Left colon (tissue), 2 donors: ENCODE measurements at places on chromosomes 11 and 22. TPM values are rescaled to one million over a fixed set of nuclear protein-coding genes. Genes with fewer than 3 reads are reported as not detected.

SVIP gene
- 21.7 TPM for total RNA-seq

- DNase-seq = peak; percentile 23
Observed at GRCh38 chr22:50015451-50016307, 3.1 kb upstream of the IL17REL start.

GRCh38 chr11:126791991-126792390 lies 208.6 kb downstream of the KIRREL3 start:
- DNase-seq = no peak

DNA sequence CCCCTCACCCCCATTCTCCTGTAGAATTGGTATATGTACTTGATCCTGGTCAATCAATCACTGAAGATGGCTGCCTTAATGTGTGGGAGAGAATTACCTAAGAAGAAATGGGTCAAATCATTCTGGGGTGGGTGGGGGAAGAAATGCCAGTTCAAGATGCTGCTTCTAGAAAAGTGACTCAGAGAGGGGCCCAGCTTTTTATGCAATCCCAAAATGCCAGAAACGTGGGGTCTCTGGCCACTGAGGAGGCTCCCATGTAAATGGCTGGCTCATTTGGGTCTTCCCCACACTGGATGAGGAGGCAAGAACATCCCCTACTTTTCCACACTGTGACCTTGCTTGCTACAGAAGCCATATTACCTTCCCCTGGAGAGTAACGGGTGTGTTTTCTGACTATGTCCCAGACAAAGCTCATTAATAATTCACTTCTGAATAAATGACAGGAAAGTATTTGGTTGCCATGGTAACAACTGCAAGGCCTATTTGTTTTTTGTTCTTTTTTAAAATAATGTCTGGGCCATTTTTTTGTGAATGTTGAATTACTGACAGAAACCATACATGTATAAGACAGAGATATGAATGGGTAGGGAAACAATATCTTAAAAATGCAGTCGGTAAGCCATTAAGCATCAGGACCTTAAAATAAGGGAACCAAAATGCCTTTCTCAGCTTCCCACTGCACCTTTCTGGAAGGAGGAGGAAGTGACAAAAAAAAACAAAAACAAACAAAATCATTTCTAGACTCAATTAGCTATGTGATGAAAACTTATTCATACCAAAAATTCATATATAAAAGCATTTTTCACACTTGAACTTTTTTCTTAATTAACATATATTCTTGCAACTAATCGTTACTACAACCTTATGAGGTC lies 32.0 kb downstream of the SLC1A2 start:
- no peak for DNase-seq

ASRGL1 gene
- 29.9 TPM for total RNA-seq

GRCh38 chr11:92852229-92852628 lies 117.2 kb upstream of the MTNR1B start:
- no peak for DNase-seq

- no peak for DNase-seq
Observed at GRCh38 chr11:16239141-16240105, 116.9 kb downstream of the SOX6 start.

DNA sequence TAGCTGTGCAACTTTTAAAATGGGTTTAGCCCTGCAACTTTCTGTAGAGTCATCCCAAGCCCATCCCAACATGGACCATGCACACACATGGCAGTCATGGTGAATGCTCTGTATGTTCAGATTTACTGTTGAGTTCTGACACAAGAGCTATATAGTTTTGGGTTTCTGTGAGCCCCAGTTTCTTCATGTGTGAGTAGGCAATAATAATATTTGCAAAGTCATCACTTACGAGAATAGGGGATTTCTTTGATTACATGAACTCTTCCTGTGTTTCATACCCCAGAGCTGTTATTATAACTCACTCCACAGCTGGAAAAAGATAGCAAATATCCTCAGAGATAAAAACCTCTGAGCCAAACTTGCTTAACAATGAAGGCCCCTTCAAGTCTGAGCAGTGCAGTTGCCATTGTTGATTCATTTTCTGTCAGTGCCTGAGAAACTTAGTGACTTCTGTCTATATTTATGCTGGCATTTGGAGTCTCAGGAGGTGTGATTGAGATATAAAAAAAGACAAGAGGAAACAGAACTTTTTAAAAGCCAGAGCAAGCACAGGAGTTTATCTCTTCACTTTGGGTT lies 767.9 kb upstream of the API5 start:
- no peak for DNase-seq

DNA sequence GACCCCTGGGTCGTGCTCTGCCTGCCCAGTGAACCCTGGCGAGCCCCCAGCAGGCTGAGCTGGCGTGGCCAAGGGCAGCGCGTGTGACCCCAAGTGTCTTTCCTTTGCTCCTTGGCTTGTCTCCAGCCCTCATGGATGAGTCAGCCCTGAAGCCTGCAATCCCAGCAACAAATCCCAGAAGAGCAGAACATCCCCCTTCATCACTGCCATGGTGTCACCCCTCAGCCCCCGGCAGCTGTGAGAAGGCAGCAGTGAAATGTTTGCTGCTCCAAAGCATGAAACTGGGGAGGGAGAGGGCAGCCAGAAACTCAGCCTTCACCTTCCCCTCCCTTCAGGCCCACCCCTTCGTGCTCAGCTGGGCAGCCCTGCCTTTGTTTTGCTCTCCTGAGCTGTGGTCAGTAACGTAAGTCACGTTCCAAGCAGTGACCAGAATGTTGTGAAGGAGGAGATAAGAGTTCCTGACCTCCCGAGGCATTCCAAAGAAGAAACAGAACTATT lies 29.8 kb downstream of the ADAMTS15 start:
- DNase-seq = peak; percentile 49

- DNase-seq = no peak
Observed at GRCh38 chr11:12235553-12235946, 125.2 kb downstream of the MICAL2 start.

GRCh38 chr11:124869331-124869730 lies 4.1 kb downstream of the ROBO3 start:
- DNase-seq = no peak

DNA sequence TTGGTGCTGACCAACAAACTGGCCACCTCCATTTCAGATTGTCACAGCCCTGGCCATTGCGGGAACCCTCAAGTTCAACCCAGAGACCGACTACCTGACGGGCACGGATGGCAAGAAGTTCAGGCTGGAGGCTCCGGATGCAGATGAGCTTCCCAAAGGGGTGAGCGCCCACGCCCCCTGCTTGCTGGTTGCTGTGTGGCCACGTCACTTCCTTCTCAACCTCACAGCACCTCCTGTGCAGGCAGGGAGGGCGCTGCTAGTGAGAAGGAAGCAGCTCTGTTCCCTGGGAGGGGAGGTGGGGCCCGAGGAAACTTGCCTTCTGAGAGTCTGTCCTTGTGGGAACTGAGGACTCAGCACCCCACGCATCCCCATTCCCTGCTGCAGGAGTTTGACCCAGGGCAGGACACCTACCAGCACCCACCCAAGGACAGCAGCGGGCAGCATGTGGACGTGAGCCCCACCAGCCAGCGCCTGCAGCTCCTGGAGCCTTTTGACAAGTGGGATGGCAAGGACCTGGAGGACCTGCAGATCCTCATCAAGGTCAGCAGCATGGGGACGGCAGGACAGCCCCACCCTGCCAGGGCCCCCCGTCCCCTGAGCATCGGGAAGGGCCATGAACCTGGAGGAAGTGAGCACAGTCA lies 19.3 kb downstream of the POLR3H start:
- peak; percentile 46 for DNase-seq

DNA sequence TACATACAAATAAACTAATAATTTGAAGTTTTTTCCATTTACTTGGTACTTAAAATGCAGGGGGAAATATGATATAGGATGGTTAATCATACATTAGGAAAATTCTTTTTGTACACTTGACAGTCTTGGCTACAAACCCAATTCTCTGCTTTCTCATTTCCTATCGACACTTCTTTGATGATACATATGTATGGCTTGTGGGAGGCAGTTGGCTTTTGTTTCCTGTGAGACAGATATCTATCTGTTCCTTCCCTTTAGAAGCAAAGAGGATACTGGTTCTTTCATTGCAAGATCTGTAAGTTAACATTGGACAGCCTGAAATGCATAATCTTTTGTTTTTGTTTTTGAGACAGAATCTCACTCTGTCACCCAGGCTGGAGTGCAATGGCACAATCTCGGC lies 47.9 kb upstream of the ADORA2A start:
- no peak for DNase-seq

GRCh38 chr22:24871611-24872205 lies 65.7 kb downstream of the SGSM1 start:
- no peak for DNase-seq

GRCh38 chr11:36411202-36411640 lies 98.9 kb downstream of the TRAF6 start:
- no peak for DNase-seq

DNA sequence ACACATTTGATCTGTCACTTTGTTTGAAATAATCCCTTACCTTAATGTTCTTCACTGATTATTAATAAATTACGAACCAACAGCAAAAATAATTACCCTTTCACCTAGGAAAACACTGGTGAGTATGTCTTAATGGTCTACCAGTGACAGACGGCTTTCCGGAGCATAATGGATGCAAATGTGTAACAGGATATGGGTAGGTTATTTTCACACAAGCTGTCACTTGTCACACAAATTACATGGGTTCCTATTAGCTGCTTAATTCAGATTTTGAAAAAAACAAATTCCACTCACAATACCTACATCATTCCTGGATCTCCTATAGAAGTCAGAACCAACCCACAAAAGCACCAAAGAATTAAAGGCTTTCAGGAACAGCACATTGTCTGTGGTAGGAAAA lies 127.9 kb downstream of the WT1 start:
- no peak for DNase-seq

PVALB gene
- total RNA-seq = not detected

- no peak for DNase-seq
Observed at GRCh38 chr11:134763030-134763388, 351.0 kb upstream of the B3GAT1 start.

DNA sequence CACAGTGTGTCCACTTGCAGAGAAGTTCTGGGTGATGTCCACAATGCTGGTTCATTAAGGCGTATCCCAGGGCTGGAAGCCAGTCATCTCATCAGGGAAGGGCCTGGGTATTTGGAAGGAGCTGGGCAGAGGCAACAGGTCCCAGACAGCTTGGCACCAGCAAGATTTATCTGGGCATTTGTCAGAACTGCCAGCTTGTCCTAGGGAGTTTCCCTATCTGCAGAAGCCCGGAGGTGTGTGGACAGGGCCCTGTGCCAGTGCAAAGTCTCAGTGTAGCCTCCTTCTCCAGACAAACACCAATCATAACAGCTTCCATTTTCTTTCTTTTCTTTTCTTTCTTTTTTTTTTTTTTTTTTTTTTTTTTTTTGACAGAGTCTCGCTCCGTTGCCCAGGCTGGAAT lies 125.3 kb upstream of the TIMP3 start:
- no peak for DNase-seq

BBOX1 gene
- total RNA-seq = not detected

DNA sequence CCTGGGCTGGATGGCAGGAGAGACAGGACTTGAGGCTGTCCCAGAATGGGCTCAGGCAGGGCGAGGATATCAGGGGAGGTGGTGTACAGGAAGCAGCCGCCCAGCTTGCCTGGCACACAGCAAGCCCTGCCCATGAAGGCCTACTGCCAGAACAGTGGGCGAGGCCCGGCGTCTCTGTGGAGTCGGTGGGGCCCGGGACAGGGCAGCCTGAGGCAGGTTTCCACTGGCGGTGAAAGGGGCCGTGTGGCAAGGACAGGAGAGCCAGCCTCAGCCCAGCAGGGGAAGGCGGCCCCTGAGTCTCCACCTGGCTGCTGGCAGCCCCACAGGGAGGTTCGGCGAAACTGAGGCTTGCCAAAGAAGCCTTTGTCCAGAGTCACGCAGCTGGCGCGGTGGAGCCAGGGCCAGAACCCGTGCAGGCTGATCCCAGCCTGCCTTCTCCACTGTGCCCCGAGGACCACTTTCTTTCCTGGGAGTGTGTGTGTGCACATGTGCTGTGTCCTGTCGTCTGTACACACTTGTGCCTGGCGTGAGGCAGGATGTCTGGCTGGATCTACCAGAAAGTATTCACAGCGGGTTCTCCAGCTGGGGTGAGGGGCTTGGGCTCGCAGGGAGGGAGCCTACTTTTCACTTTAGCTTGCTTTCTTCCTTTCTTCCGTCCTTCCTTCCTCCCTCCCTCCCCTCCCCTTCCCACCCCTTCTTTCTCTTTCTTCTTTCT lies 1.2 kb downstream of the TSPO start:
- DNase-seq = peak; percentile 88

DNA sequence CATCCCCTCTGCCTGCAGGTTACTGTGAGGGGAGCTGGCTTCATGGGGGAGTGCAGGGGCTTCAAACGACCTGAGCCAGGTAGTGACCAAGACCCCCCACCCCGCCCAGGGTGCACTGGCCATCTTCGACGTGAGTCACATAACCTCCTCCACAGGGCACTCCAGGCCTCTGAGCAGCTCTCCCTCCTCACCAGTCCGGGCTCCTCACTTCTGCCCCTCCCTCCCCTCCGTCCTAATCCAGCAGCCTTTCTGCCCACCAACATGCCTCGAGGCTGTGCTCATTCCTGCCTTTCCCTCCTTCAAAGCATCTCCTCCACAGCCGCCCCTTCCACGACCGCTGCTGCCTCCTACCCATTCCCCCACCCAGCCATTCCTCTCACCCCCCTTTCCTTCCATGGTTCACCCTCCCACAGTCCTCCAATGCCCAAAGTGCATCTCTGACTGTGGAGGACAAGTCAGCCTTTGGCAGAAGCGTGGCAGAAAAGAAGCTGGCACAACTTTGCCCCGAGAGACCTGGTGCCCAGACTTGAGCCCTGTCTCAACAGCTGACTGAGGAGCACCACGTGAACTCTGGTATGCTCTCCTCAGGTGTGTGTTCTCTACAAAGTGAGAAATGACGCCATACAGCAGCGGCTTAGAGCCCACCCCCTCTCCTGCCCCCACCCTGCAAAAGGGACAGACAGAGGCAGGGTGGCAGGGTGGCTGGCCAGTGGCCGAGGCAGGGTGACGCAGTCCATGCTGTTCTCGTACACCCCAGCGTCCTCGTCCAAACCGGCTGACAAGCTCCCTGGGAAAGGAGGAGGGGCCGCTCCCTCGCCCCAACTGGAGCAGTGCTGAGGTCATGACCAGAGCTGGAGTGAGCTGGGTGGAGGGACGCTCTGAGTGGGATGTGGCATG lies 30.4 kb downstream of the OPCML start:
- DNase-seq = no peak

DNA sequence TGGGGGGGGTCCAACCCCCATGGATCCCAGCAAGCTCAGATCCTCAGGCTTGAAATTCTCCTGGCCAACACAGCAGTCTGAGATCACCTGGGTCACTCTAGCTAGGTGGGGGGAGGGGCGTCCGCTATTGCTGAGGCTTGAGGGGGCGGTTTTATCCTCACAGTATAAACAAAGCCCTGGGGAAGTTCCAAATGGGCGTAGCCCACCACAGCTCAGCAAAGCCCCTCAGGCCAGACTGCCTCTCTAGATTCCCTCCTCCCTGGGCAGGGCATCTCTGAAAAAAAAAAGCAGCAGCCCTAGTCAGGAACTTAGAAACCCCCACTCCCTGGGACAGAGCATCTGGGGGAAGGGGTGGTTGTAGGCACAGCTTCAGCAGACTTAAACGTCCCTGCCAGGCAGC lies 16.7 kb downstream of the TRPC6 start:
- no peak for DNase-seq

DNA sequence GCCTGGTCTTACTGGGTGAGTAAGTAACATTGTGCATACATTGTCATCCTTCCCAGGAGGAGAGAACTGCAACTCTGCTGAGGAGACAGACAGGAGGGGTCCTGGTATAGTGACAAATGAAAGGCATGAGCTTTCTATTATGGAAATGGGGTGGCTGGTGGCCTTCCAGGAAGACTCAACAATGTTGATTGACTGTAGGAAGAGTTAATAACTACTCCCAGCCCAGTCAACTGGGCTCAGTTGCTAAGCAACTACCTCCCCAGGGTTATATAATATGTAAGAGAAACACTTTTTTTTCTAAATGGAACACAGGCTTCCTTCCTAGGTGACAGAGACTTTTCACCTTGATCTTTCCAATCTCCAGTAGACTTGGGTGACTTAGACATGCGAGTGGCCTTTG lies 28.2 kb downstream of the SEZ6L start:
- no peak for DNase-seq
